ENCODE measurements at places on chromosomes 6 and 20.

DNA sequence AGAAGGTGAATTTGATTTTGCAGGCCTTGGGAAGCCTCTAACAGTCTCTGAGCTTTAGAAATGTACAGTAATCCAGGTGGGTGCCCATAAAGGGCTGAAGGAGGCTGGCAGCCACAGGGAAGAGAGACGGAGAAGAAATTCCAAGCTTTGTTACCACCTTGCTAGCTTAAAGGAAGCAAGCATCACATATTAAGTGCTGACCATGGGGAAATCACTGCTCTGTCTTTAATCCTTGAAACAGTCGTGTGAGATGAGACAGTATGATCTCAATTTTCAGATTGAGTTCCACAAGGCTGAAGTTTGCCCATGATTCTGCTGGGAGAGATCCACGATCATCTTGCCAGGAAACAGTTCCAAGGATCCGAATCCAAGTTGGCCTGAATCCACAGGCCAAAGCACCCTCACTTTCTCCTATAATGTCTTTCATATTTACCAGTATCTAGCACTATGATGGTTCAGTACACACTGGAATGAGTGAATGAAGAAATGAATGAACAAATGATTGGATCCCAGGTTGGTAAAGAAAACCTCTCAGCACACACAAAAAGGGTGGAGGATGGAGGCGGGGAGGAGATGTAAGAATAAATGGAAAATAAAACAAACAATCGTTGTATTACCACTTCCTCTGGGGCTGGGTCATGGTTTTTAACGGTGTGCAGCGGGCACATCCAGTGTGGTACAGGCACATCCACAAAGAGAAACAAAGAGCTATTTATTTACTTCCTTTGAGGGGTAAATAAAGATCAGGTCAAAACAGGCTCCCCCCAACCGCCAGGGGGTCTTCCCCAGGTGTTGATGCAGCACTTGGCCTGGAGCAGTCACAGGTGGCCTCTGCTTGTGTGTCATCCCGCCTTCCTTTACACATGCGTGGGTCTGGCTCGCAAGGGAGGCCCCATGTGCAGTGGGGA lies 28.2 kb upstream of the TAF8 start:
- DNase-seq: no peak

GRCh38 chr6:158625881-158626305 lies 18.6 kb downstream of the DYNLT1 start:
- DNase-seq: no peak

GRCh38 chr6:25192590-25193459 lies 86.3 kb upstream of the CARMIL1 start:
- peak; percentile 97 for DNase-seq

GRCh38 chr6:53528107-53528506 lies 16.8 kb downstream of the GCLC start:
- DNase-seq: no peak

DNA sequence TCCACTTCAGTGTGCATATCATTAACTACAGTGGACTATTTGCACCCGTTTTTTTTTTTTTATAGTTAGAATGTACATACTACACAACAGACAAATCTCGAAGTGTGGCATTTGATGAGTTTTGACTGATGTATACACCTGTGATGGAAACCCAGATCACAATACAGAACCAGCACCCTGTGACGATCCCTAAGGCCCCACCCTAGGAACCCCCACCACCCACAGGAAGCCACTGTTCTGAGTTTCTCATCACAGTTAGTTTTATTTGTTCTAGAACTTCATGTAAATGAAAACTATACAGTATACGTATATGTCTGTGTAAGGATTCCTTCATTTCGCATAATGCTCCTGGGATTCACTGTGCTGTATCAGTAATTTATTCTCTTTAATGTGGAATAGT lies 102.8 kb downstream of the IRF4 start:
- DNase-seq: no peak

- DNase-seq: no peak
These were observed 32.1 kb downstream of the NEDD9 start for GRCh38 chr6:11200356-11200755.

- DNase-seq: no peak
These were observed 206.4 kb upstream of the CITED2 start for GRCh38 chr6:139580592-139581484.

- DNase-seq: no peak
These were observed 347.8 kb upstream of the HS3ST5 start for GRCh38 chr6:114690625-114691024.

- no peak for DNase-seq
These were observed 13.6 kb upstream of the MARCKS start for GRCh38 chr6:113843500-113844073.

Data from RPMI7951 (cell line).